ENCODE measurements at places on chromosomes 1 and 21.

DNA sequence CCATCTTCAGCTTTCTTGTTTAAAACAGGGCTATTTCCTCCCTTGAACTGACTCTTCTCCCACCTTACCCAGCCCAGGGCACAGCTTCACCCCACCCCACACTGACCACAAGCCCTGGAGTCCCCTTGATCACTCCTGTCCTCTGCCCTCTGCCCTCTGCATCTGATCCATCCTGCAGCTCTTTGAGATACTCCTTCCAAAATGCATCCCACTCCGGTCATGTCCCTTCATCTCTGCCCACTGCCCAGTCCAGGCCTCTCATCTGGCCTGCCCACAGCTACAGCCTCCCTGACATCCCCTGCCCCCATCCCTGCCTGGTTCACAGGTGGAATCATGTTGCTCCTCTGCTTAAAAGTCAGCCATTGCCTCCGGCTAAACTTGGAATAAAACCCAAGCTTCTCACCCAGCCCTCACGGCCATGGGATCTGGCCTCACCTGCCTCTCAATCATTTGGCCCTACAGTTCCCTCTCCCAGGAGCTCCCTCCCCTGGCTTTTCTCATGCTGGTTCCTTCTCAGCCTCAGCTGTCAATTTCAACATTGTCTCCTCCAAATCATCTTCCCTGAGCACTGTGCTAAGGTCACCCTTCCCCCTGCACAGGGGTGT, 202.0 kb downstream of the MATN1 start:
- no peak for DNase-seq

GRCh38 chr1:8259498-8260290, 58.2 kb upstream of the SLC45A1 start:
- DNase-seq, result no peak

DNA sequence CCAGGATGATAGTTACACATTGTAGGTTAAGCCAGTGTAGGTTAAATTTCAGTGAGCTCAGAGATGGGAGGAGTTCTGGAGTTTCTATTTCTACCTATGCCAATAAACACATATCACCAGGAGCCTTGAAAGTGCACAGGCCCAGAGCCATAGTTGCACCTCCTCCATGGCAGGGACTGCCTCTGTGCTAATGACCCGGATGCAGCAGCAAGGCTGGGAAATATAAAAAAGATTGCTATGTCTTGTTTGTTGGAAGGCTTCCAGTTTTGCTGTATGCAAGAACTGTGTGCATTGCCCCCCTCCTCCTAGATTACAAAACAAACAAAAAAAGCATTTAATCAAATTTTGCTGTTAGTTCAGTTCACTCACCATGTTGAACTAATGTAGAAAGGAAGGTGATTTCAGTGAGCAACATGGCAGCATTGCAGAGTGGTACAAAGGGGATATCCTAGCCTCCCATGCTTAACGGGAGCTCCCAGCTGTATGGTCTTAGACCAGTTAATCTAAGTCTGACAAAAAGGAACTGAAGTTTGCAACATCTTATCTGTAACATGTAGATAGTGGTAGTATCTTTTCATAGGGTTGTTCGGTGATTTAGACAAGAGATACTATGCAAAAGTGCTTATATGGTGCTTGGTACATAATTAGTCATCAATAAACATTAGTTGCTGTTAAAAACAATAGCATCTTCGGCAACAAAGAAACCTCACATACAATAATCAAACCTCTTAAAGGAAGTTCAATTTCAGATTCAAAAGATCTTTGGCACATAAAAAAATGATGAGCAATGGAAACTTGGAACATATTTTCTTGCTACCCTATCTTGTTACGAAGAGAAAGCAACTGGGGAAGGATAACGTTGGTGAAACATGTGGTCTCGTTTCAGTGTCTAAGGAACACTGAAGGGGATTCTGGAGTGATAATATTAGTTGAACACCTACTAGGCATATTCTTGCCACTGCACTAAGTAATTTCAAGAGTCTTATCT, 309.5 kb downstream of the ASTN1 start:
- no peak for DNase-seq

DNA sequence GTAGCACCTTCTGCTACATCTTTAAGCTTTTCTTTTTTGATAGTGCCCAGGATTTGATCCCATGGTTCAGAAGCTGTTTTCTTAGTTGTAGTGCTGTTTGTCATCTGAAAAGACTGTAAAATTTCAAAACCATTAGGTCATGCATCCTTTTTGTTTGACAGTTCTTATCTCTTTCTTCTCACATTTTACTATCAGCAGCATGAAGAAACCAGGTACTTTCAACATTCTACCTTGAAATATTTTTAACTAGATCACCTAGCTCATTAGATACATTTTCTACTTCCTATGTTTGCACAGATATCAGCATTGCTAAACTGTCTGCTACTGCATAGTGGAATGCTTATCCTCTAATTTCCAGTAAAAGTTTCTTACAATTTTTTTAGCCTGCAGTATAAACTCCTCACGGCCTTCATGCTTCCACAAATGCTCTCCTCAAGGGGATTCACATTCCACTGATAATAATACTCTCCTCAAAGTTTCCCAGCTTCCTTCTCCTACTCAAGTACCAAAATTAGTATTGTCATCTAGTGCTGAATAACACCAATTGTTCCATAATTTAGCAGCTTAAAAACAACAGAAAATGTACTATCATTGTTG, 243.9 kb upstream of the ZRANB2 start:
- DNase-seq, result no peak

DNA sequence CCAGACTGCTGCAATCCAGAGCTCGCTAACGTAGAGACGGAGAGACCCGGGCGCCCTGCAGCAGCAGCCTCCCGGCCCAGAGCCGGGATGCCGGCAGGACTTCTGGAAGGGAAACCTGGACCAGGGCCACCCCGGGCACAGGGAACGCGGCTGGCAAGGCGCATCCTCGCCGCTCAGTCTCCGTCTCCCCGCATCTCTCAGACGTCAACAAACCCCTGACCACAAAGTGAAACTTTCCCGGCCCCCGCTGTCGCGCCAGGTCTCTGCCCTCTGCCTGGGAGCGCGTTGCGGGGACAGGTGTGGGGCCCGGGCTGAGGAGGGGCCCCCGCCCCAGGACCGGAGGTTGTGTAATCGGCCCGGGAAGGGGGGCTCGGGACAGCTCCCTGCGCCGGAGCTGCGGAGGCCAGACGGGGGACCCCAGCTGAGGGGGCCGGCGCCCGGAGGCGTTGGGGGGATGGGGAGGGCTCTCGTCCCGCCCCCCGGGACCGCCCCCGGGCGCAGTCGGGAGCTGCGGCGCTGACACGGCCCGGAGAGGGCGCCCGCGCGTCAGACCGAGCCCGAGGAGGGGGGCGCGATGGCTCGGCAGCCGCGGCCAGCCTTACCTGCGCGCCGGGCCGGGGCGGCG, 116.6 kb upstream of the HIVEP3 start:
- DNase-seq, result no peak

DNA sequence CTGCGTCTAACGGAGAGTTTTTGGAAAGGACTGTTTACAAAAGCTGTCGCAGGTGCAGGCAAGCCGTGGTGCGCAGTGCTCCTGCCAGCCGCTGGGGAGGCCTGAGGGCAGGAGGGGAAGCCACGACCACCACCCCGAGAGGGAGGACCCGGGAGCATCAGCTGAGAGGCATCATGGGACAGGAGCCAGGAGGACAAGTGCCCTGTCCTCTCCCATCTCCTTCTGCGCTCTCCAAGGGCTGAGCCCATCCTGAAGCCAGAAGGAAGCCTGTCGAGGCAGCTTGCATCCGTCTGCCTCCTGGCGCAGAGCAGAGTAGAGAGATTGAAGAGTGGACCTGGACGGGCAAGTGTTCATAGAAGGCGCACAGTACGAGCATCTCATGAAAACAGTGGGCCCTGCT, 310.9 kb downstream of the KIF26B start:
- no peak for DNase-seq

GRCh38 chr1:209805875-209806760, at the start of gene IRF6:
Gene IRF6 (minus strand): TSS chr1:209806142. CDS start chr1:209801413, 4,729 bp downstream.
- no peak for DNase-seq
